ENCODE measurements at places on chromosomes 12 and 14.

- DNase-seq: no peak
Measured at GRCh38 chr12:15939111-15939510, 28.0 kb downstream of the DERA start.

DNA sequence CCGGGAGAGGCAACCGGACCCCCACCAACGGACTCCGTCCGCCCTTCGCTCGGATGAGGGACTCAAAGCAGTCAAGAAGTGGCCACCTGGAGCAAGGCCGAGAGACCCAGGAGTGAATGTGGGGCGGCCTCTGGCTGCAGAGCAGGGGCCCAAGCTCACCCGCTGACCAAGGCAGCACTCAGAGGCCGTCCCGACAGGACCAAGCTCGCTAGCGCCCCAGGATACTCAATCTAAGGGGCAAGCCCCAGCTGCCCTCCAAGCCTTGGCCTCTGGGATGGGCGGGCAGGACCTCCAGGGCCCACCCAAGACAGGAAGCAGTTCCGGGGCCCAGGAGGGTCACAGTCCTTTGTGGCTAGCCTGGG, 936 bp downstream of the AKT1 start:
- DNase-seq: no peak

GRCh38 chr12:47397664-47398281, 308.1 kb downstream of the RPAP3 start:
- no peak for DNase-seq

GRCh38 chr14:71355324-71356201, 448.3 kb downstream of the PCNX1 start:
- DNase-seq: no peak

DNA sequence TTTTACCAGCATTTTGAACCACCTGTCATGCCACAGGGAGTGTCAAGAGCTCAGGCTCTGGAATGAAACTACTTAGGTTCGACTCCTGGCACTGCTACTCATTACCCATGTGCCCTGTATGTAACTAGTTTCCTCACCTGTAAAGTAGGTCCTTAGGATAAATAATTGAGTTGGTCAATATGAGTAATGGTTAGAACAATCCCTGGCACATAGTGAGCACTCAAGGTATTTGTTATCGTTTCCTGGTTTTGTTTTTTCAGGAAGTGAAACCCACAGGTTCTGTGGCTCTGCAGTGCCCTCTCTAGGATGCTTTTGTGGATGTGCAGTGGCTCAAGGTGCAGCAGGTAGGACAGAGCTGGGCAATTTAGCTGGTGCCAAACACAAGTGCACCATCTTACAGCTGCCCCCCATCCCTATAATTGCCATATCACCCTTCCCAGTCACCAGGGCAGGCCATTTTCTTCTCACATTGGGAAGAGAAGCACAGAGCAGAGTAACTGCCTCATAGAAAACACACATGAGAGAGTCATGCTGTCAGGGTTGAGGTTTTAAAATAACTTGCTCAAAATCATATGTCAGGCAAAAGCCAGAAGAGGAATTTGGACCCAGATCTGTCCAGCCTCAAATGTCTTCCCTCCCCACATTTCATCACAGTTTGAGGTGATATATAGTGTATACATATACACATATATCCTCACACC, 297.5 kb downstream of the RPAP3 start:
- no peak for DNase-seq

DNA sequence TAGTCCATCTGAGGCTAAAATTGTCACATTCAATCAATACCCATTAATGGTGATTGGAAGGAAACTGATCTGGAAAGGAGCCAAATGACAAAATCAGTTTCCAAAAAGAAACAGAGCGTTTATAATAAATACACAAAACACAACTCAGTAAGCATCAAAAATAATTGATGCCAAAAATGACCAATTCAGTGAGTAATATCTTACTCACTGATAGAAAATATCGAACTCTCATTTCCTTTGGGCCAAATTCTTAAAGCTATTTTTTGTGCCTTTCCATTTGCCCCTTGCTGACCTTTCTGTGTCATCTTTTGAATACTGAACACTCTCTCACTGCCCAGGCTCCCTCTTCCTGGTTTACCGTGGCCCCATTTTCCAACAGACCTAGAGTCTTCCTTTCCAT, 22.5 kb upstream of the ATP2B1 start:
- DNase-seq: no peak

GRCh38 chr14:82387699-82388098, 854.0 kb upstream of the SEL1L start:
- no peak for DNase-seq

- DNase-seq: no peak
Measured at GRCh38 chr14:32584079-32584478, 255.0 kb downstream of the AKAP6 start.

GRCh38 chr14:99565383-99565782, 38.6 kb downstream of the CCDC85C start:
- no peak for DNase-seq

DNA sequence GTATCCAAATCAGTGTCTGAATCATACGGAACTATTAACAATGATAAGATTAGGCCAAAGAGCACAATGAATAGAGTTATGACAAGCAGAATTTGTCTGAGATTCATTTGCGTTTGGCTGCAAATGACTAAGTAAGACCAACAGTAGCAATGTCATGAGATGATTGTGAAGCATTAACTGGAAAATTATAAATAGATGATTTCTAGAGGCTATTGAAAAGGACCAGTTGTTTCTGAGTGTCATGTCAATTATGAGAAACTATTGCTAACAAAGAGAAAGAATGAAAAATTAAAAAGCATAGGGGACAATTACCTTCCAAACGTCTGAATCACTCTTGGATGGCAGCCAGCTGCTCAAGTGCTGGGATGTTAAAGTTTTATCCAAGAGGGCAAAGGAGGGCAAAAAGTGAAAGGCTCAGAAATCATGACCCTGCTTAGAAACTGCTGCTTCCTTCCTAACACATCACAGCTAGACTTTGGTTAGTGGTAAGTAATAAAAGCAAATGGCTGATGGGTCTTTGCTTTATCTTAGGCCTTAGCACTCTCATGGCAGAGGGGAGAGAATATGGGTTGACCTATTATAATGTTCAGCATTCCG, 89.0 kb downstream of the AKAP6 start:
- peak; percentile 59 for DNase-seq

DNA sequence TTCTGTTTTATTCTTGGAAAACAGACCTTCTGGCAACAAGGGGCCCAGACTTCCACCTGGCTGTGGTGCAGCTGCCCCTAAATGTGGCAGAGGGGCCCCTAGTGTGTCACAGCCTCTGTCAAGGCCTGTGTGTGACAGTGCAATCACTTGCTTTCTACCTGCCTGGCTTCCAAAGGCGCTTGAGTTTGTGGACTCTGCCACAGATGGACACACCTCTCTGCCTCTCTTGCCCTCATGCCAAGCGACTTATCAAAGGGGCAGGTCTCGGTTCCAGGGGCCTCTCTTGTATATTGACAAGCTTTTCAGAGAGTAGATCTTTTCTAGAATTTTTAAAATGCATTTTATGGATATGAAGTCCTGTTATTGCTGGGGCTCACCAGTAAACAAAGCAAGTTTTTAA, 217.2 kb downstream of the SLC15A4 start:
- DNase-seq: no peak

Measured in HFF-Myc (cell line).